C1 segment of cervical spinal cord (tissue), 14 donors: ENCODE measurements at places on chromosomes 16 and 17.
A peak's percentile ranks its signal among the peaks of the same experiment; 100 is the strongest.

- no peak for DNase-seq
These were observed 64.1 kb downstream of the ZFHX3 start for GRCh38 chr16:72983728-72984350.

DNA sequence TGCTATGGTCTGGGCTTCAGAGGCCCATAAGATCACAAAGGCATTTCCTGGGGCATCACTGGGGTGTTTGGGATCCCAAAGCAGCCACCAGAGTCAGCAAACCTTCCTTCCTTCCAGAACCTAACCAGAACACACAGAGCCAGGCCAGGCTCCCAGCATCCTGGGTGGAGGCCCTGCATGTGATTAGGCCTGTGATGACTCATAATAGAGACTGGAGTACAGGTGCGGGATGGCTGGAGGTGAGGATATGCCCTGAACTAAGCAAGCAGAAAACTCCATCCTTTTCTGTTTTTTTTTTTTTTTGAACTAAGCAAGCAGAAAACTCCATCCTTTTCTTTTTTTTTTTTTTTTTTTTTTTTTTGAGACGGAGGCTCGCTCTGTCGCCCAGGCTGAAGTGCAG, 17.7 kb upstream of the GFOD2 start:
- no peak for DNase-seq

DNA sequence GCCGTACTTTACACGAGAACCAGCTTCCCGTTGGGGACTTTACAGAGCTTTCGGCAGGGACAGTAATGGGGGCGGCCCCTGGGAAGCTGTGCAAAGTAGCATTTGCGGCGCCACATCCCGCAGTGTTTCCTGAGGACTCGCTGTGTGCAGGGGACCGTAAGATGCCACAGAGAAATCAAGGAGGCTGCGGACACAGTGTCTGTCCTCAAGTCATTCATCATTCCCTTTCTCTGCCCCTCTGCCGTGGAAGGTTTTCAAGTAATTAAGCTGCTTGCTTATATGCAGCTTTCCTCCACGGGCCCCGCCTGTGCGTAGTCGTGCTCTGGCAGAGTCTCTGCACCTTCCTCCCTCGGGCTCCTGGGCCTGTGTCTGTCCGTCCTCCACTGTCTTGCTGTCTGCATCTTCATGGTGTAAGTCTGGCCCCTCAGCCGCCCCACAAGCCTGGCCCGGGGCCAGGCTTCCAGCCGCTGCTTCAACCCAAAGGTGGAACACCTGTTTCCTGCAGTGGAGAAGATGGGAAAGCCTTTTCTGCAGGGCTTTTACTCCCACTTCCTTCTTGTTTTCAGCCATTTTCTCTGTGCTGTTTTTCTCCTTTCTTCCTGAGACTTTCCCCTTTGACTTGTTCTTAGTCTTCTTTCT, 216.9 kb upstream of the CHMP6 start:
- no peak for DNase-seq

DNA sequence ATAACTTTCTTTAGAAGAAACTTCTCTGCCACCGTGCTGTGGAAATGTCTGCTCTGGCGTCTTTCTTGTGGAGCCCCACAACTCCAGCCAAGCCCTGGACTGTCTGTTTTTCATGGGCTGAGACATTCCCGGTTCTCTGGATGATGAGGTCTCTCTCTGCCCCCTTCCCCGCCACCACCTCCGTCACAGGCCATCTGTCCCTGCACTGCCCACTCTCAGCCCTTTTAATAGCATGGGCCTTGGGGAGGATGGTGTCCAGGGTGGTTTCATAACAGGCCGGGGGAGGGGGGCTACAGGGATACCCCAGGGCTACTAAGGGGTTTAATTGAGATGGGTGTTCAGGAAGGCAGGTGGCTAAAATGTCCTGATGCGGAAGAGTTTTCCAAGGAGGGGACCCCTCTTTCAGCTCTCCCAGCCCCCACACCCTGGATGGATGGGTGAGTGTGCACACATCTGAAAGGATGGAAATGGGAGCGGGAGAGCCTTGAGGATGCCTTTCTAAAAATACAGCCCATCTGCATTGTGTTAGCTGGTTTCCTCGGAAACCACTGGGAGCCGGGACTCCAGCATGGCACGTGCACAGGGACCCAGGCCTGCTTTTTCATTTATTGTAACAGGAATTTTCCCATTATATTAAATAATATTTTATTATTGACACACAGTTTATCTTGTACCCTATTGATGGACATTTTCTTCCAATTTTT, 14.6 kb upstream of the NDRG4 start:
- no peak for DNase-seq

DNA sequence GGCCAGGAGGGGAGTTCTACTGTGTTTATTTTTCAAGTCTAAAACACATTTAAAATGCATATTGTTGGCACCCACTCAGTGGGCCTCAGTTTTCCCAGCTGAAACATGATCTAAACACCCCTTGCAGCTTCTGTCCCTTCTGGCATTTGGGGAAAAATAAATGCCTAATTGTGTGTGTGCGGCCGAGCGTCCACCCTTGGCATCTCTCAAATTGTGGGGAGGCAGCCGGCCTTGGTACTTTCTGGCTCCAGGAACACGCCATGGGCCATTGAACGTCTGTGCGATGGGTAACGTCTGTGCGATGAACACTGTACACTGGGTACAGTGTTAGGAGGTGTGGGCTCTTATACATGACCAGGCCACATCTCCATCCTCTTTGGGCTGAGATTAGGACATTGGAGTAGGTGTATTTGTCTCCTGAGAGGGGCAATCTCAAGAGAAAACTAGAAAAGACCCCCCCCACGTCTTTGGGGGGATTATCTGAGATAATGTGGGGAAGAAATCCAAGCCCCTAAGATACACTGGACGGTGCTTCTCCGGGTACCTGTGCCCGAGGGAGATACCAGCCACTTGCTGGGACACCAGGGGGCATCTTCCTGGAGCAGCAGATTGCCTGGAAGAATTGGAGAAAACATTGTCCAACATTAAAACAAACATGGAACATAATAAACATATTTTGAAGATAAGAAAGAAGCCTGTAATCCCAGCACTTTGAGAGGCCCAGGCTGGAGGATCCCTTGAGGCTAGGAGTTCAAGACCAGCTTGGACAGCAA, 54.9 kb downstream of the RAB11FIP4 start:
- no peak for DNase-seq

DNA sequence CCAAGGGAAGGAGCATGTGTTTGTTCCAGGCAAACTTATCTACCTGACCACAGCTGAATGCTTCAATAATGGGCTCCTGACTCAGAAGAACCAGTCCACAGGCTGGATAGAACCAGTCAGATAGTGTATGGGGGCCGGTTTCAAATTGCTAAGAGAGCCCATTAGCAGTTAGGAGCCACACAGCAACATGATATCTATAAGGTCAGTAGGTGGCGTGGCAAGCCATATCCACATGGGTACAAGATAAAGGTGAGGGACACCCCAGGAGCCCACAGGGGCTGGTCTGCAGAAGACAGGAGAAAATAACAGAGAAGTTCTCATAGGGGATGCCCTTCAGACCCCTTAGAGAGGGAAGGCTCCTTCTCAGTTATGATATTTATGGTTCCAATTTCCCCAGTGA, 31.6 kb upstream of the CDRT15 start:
- no peak for DNase-seq

DNA sequence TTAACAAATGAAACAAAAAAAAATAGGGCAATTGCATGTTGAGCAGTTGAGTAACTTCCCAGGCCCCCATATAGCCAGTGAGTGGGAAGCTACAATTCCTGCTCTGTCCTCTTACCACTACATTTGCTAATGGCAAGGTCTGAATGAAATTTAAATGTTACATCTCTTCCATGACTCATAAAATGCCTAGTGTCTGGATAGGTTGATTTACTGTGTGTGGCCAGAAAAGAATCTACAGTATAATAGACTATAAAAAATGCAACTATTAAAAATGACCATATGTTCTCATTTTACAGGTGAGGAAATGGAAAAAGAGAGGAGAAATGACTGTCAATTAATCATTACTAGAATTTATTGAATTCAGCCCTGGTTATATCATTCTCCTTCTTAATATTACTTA, 1199.3 kb downstream of the CDH11 start:
- DNase-seq: no peak

- no peak for DNase-seq
These were observed 2.0 kb downstream of the TK1 start for GRCh38 chr17:78184868-78185267.

GRCh38 chr16:6160303-6160702, 1062.7 kb upstream of the EEF2KMT start:
- DNase-seq: no peak

DNA sequence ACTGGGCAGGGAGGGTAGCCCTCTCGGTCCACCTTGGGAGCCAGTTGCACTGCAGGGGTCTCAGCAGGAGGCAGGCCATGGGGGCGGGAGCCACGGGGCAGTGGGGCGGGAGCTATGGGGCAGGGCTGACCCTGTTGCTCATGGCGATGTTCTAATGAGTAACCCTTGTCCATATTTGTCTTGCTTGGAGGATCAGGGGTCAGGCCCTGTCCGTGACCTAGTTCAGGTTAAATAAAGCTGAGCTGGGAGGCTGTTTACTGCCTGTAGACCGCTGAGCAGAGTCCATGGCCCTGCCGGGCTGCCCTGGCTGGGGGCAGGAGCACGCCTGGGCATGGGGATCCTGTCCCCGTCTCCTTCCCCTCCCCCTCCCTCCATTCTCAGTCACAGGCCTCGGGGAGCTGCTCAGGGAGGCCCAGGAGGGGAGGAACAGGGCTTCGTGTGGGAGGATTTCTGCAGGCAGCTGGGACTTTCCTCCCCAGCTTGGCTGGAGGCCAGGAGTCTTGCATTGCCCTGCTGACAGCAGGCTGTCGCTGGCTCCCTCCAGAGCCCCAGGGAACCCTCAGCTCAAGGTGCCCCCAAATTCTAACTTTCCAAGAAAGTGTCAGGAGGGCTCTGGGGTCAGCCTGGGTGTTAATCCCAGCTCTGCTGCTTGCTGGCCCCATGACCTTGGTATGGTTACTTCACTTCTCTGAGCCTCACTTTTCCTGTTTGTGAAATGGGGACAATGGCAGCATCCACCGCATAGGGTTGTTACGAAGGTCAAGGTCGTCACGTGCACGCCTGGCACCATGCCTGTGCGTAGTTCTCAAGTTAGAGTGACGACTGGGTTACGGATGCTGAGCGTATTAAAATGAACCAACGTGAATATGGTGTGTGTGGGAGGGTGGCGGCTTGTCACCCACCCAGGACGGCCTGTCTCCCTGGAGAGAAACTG, 6.1 kb upstream of the SERPINF2 start:
- no peak for DNase-seq

- no peak for DNase-seq
These were observed 36.6 kb downstream of the GINS3 start for GRCh38 chr16:58428621-58429542.

- DNase-seq: no peak
These were observed 2.6 kb upstream of the HCRT start for GRCh38 chr17:42187833-42188232.

GRCh38 chr17:17810084-17810894, 26.5 kb downstream of the SREBF1 start:
- no peak for DNase-seq

GRCh38 chr16:30186782-30187555, 3.6 kb downstream of the CORO1A start:
- DNase-seq: peak; percentile 11

DNA sequence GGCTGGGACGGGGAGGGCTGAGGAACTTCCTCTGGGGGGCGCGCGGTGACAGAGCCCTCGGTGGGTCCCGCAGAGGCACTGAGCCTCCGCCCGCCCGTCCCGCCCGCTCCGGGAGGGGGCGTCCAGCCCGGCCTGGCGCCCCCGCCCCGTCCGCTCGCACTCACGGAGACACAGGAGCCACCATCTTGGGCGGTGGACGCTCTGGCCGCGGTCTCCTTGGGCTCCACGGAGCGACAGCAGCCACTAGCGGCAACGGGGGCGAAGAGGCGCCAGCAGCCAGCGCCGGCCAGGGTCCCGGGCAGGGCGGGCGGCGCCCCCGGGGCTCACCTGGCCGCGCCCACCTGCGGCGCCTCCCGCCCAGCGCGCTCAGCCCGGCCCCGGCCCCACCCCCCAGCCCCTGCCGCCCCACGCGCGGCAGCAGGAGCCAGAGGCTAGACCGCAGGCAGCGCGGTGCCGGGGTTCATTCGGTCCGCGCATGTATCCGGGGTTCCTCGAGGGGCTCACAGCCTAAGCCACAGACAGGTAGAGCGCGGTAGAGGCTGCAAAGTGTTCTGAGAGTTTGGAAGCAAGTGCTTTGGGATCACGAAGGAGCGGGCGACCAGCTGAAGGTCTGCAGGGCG, at the start of gene C17orf113:
Gene C17orf113, minus strand, starts transcription at position 209 of the 620 bp plus-strand sequence. CDS start 7,225 bp downstream, outside the sequence.
- no peak for DNase-seq

- peak; percentile 76 for DNase-seq
These were observed at the start of gene NDUFAB1 for GRCh38 chr16:23595951-23596720. Gene NDUFAB1 (minus strand): TSS chr16:23596316. CDS start chr16:23596290, 26 bp downstream.

GRCh38 chr16:89531821-89532526, 23.8 kb downstream of the SPG7 start:
- DNase-seq: no peak

GRCh38 chr16:77991701-77992100, 30.6 kb upstream of the CLEC3A start:
- no peak for DNase-seq

DNA sequence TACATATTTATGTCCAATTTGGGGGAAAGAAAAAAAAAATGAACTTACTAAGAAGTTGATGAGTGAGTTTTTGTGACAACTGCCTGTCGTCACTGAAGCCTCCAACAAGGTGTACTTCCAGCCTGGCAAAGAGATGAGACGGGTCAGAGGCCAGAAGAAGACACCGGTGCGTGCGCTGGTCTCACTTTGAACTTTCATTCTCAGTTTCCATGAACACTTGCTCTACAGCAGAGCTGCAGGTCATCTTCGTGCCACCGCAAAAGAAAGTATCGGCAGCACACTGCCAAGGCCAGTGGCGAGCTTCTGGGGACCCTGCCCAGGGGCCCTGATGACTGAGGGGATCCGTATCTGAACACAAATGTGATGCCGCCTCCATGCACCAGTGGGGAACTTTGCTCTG, 11.6 kb downstream of the NTAN1 start:
- DNase-seq: no peak

DNA sequence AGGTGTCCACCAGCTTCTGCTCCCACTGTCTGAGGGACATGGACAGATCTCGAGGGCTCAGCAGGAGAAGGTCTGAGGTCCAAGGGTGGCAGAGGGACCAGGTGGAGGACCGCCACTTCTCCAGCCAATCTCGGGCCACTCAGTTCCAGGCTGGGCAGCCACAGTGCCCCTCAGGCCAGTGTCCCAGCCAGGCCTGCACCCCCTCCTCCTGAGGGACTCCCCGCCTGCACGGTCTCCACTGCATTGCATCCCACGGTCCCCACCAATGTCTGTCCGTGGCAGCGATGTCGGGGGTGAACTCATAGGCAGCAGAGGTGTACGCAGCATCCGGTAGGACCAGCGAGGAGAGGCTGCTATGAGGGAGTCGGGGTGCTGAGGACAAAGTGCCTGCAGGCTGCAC, 64.2 kb upstream of the DOC2B start:
- DNase-seq: no peak

DNA sequence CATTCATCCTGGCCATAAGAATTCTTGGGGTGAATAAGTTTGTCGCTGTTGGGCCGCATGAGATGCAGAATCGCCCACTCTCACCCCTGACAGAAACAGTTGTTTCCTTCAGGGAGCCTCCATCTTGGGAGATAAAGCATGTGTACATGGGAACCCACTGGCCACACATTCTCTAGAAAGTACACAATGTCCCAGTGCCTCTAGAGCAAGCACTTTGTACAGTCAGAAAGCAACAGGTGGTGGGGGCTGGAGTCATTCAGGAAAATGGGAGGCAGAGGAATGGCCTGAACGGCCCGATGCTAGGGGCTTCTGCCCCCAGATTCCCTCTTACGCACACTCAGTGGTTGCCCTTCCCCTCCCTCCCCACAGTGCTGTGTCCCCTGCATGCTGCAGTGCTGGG, 16.1 kb downstream of the ACE start:
- DNase-seq: no peak

- DNase-seq: no peak
These were observed 224.2 kb upstream of the IRX3 start for GRCh38 chr16:54510685-54511221.
